Activated naive CD8-positive, alpha-beta T cell treated with anti-CD3 and anti-CD28 coated beads, Interleukin-2, amount 50 U/mL, for 16 hours (primary cell): ENCODE measurements at places on chromosomes 3 and 15.

DNA sequence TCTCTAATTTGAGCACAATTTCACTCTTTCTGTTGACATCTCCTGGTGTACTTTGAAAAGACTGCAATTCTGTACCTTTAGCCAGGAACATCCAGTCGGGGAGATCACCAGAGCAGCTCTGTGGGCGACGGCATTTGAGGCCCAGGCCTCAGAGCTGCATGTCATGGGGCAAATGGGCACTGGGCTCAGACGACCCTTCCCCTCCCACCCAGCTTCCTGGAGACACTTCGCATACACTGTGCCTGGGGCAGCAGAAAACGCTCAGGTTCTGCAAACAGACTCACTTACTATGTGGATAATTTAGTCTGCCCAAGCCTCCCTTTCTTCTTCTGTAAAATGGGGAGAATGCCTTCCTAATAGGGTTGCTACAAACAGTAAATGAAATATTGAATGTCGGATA lies 96.9 kb downstream of the HMG20A start:
- DNase-seq: no peak

DNA sequence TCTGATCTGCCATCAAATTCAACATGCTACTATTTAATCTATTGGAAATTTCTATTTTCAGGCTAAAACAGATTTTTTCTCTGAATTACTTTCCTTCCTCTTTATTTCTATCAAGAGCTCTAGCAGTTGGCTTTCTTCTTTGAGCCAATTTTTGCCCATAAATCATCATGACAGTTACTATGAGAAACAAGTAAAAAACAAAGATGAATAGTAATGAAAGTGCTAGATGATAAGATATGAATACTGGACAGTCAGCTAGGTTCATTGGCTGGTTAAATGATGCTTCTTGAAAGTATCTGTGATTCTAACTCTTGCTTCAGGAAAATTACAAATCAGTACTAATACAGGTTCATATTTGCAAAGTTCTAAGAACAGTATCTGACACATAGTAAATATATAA lies 38.6 kb upstream of the NANOGP8 start:
- DNase-seq: no peak

GRCh38 chr15:56339594-56339993 lies 25.6 kb upstream of the TEX9 start:
- DNase-seq: no peak

GRCh38 chr15:86833595-86833994 lies 753.9 kb downstream of the AGBL1 start:
- no peak for DNase-seq

GRCh38 chr15:28019594-28020309 lies 79.4 kb downstream of the OCA2 start:
- no peak for DNase-seq

GRCh38 chr3:57943525-57944495 lies 64.4 kb upstream of the FLNB start:
- no peak for DNase-seq

DNA sequence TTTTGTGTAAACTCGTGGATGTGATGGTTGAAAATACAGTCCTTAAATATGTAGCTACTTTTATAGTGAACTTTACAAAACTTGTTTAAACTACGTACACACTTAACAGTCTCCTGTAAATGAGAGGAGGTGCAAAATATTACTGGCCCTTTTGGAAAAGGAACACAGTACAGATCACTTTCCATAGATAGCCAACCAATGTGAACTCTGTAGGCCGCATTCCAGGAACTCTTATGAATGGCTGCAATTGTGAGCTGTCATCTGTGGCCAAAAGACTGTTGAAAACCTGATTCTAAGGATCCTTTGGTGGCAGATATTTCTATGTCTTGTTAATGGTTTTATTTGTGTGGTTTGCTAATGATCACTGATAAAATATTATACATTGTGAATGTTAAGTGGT lies 6.2 kb downstream of the TSC22D2 start:
- DNase-seq: no peak

DNA sequence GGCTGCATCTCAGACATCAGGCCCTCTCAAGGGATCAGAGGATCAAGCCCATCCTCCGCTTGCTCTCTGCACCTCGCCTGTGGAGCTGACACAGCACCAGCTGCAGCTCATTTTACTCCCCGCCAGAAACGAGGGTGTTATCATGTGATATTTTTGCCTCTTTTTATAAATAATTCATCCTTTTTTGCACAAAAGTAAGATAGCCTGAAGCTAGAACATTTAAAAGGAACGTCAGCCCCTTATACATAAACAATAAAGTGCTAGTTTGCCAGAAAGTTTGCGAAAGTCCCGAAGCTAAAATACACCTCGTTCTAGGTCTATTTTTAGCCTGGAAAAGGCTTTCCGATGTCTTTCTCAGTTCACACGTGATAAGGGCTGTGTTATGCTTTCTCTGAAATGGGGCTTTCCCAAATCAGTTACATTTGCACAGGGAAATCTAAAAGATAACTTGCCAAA lies 9.6 kb upstream of the FAM174B start:
- DNase-seq: no peak
